ENCODE measurements at places on chromosomes 6 and 20. TPM values are rescaled to one million over a fixed set of nuclear protein-coding genes. Genes with fewer than 3 reads are reported as not detected.

Gene PAX1
- 1.1 TPM for polyA plus RNA-seq

Gene PRPH2
- polyA plus RNA-seq = 2.4 TPM

- no peak for DNase-seq
These were observed 42.4 kb upstream of the PLCB1 start for GRCh38 chr20:8089668-8090067.

Gene PPP1R14C
- 477 TPM for polyA plus RNA-seq

Gene AVP
- polyA plus RNA-seq = not detected

- no peak for DNase-seq
These were observed 236.6 kb downstream of the SLC24A3 start for GRCh38 chr20:19449051-19449450.

DNA sequence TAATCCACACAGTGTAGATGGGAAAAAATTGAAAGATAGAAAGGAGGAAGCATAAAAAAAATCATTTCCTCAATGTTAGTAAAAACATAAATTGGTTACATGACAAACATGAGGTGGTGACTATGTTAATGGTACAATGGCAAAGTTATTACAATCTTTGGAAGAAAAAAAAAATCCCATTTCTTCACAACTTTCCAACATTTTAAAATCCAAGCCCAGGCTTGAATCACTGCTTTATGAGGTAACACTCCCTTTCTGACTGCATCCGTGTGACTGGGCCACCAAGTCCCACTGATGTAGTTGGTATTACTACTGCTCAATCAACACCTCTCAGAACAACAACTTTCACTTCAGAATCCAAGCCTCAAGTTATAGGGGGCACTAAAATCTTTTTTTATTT lies 160.4 kb downstream of the BTBD9 start:
- DNase-seq = no peak

GRCh38 chr6:42509256-42509655 lies 54.6 kb upstream of the UBR2 start:
- DNase-seq = no peak

Gene ANGPT4
- 0.07 TPM for polyA plus RNA-seq

Gene NMBR
- not detected for polyA plus RNA-seq

Gene TGM3
- 0.80 TPM for polyA plus RNA-seq

GRCh38 chr6:54419885-54420284 lies 111.6 kb downstream of the TINAG start:
- peak; percentile 49 for DNase-seq

Gene PGC
- polyA plus RNA-seq = not detected

GRCh38 chr6:21201637-21202350 lies 391.8 kb upstream of the SOX4 start:
- no peak for DNase-seq

- DNase-seq = no peak
These were observed 44.5 kb downstream of the ATG5 start for GRCh38 chr6:106281088-106281487.

- no peak for DNase-seq
These were observed 101.1 kb downstream of the LY86 start for GRCh38 chr6:6689400-6690143.

Gene KCNQ2
- 3.8 TPM for polyA plus RNA-seq

Gene HLA-DRA
- 21.1 TPM for polyA plus RNA-seq

- no peak for DNase-seq
These were observed 672 bp downstream of the CEP43 start for GRCh38 chr6:166999884-167000253.

GRCh38 chr20:58995461-58996225 lies 11.4 kb downstream of the CTSZ start:
- DNase-seq = no peak

Gene SRC
- 11.3 TPM for polyA plus RNA-seq

Gene BEND6
- polyA plus RNA-seq = 0.32 TPM

- DNase-seq = no peak
These were observed 115.5 kb upstream of the CST7 start for GRCh38 chr20:24833592-24833991.

Gene PDYN
- polyA plus RNA-seq = not detected

DNA sequence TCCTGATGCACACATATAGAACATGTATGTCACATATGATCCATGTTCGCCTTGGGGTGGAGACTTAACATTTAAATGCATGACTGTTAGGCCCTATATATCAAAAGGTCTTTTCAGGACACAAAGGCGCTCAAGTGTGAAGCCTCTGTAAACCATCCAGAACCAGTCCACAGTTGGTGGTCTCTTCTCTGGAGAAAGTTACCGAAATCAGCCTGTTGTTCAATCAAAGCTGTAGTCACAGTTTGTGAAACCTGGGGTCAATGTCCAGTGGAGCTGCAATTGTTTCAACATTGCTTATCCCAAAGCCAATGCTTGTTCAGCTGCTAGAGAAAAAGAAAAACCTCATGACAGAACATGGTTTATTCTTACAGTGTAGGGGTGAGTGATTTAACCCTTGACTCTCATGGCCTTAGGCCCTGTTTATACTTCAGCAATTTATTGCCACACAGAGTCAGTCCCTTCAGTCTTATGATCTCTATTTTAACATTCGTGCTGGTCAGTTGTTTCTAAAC lies 193.6 kb upstream of the CST7 start:
- no peak for DNase-seq

Gene WFDC12
- not detected for polyA plus RNA-seq

DNA sequence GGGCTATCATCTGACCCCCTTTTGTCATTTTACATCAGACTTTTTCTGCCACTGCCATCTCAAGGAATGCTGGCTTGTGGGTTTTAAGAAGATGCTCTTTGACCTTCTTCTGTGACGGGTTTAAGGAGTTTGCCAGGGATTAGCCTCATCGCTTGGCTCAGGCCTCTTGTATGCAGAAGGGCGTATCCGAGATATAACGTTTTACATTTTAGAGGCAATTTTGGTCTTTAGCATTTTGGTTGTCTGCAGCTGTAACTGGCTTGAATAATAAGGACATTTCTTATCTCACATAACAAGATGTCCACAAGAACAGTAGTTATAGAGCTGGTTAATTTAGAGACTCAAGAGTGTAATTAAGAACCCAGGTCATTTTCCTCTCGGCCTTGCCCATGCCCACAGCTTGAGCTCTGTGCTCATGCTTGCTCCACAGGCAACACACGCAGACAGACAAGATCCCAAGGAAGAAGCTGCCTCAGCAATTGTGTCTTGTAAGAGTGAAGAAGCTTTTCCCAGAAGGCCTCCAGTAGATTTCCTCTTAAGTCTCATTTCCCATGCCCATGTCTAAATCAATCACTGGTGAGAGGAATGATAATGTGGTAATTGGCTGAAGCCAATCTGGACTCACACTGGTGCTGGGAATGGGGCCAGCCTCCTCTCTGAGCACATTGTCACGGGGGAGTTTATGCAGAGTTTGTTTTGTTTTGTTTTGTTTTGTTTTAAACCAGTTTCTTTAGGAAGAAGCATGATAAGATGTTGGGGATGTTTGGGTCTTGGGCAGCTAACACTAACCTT lies 36.8 kb downstream of the PTCHD4 start:
- no peak for DNase-seq

Gene CCN2
- 85.6 TPM for polyA plus RNA-seq

DNA sequence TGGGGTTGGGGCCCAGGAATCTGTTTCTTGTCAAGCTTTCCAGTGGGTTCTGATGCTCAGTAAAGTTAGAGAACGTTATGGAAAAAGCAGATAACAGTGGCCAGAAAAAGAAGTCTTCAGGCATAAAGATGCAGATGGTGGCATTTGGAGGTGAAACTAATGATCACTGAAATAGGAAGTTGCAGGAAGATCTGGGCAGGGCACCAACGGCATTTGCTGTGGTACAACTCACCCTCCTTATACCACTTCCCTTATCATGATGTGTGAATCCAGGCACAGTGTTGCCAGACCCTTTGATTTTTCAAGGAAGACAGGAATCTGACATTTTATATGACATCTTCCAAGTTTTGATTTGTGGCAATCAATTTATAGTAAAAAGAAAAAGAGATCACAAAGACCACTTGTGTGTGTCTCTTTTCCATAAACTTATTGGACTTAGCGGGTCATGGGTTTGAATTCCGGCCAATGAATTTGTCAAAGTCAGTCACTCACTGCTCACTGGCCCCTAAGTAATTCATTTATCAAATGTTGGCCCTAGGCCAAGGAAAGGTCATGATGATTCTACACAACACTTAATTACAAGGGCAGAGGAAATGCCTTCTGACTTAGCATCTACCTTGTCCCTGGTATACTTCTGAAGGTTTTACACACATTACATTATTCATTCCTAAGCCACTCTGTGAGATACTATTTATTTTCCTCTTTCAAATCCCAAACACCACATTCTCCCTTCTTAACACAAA lies 37.6 kb downstream of the LAMP5 start:
- no peak for DNase-seq

Gene TMEM217
- polyA plus RNA-seq = 1.0 TPM

Gene LHFPL5
- polyA plus RNA-seq = not detected

GRCh38 chr6:36980876-36981619 lies 4.9 kb downstream of the MTCH1 start:
- DNase-seq = no peak

GRCh38 chr6:160111806-160112205 lies 9.8 kb upstream of the SLC22A1 start:
- DNase-seq = no peak

Gene TEAD3
- 46.2 TPM for polyA plus RNA-seq

DNA sequence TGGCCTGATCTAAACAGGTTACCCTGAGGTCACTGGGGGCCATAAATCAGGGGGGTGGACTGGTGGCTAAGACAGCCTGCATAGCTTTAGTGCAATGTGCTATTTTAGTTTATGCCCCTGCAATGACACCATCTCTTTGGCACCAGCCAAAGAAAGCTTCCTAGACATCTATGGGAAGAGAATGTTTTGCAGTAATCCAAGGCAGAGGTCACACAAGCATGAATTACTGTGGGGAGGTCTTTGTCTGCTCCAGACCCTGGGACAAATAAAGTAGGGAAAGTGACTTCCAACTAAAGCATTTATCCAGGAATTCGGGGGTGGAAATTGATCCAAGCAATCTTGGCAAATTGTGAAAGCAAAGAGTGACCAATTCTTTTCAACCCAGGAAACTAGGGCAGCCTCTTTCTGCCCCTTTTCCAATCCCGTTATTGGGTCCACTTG lies 5.3 kb downstream of the RIPOR2 start:
- DNase-seq = no peak

GRCh38 chr20:3679749-3680700 lies 1.8 kb downstream of the ADAM33 start:
- no peak for DNase-seq

GRCh38 chr6:148591656-148592055 lies 155.2 kb upstream of the UST start:
- no peak for DNase-seq

DNA sequence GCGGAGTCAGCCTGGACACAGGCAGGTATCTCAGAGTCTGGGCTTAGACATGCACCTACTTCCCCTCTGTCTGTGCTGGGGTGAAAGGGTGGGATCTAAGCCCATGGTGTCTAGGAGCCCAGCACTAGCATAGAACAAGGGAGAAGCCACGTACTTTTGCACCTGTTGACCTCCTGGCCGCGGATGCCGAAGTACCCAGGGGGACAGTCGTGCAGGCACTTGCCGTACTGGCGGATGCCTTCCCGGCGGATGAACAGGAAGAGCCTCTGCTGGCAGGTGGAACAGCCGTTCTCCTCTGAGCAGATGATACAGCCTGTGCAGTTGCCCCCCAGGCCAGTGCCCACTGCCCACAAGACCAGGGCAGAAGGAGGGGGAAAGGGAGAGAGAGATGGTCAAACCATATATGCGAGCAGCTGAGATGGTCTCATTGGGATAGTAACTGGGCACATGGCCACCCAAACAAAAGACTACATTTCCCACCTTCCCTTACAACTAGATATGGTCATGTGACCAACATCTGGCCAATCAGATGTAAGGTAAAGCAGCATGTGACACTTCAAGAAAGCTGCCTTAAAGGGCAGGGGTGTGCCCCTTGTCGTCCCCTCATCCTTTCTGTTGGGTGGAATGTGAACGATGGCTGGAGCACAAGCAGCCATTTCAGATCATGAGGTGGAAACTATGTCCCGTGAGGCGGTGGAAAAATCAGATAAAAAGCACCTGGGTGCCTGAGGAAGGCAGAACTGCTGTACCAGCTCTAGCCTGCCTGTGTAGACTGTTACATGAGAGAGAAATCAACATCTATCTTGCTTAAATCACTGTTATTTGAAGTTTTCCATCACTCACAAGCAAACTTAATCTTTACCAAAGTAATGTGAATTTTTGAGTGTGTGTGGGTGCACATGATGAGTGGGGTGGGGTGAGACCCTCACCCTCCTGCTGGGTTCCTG lies 34.0 kb downstream of the RSPO4 start:
- DNase-seq = no peak

GRCh38 chr20:32396646-32397160 lies 38.6 kb downstream of the ASXL1 start:
- no peak for DNase-seq

GRCh38 chr6:139710556-139710955 lies 336.1 kb upstream of the CITED2 start:
- DNase-seq = no peak

- DNase-seq = no peak
These were observed 42.5 kb upstream of the ARMC2 start for GRCh38 chr6:108805611-108806167.

DNA sequence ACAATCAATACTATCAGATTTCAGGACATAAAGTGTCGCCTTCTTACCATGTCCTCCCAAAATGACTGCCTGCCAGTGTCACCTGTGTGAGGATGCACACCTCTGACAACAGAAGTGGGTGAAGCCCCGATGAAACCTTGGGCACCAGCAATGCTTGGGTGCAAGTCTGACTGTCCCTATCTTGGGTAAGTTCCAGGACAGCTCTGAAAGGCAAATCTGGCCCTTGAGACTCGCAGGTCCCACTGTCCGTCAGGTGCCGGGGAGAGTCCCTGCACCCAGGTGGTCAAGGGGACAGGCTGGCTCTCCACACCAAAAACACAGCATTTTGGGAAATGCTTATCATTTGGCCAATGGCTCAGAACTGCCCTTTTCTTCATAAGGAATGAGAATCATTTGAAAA lies 43.3 kb downstream of the EZR start:
- DNase-seq = no peak

Gene KCNG1
- polyA plus RNA-seq = 0.37 TPM

Gene BHLHE23
- not detected for polyA plus RNA-seq

GRCh38 chr6:144394210-144394609 lies 109.1 kb downstream of the UTRN start:
- DNase-seq = no peak

GRCh38 chr6:10382322-10382721 lies 32.6 kb downstream of the TFAP2A start:
- DNase-seq = no peak

GRCh38 chr6:166344240-166344639 lies 1.9 kb upstream of the SFT2D1 start:
- DNase-seq = no peak

DNA sequence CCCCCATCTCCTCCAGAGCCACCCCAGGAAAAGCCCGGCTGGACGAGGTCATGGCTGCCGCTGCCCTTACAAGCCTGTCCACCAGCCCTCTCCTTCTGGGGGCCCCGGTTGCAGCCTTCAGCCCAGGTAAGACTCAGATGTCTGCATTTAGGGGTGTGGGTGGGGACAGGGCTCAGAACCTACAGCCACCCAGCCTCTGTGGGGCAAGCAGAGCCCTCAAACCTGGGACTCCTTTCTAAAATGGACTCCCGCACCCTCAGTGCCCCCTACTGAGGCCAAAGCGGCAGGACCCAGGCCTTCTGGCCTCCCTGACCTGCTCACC lies 1.7 kb downstream of the SLC2A4RG start:
- no peak for DNase-seq

Gene PRSS16
- polyA plus RNA-seq = not detected
